ENCODE measurements at places on chromosomes 4 and X. TPM values are rescaled to one million over a fixed set of nuclear protein-coding genes. Genes with fewer than 3 reads are reported as not detected.

DNA sequence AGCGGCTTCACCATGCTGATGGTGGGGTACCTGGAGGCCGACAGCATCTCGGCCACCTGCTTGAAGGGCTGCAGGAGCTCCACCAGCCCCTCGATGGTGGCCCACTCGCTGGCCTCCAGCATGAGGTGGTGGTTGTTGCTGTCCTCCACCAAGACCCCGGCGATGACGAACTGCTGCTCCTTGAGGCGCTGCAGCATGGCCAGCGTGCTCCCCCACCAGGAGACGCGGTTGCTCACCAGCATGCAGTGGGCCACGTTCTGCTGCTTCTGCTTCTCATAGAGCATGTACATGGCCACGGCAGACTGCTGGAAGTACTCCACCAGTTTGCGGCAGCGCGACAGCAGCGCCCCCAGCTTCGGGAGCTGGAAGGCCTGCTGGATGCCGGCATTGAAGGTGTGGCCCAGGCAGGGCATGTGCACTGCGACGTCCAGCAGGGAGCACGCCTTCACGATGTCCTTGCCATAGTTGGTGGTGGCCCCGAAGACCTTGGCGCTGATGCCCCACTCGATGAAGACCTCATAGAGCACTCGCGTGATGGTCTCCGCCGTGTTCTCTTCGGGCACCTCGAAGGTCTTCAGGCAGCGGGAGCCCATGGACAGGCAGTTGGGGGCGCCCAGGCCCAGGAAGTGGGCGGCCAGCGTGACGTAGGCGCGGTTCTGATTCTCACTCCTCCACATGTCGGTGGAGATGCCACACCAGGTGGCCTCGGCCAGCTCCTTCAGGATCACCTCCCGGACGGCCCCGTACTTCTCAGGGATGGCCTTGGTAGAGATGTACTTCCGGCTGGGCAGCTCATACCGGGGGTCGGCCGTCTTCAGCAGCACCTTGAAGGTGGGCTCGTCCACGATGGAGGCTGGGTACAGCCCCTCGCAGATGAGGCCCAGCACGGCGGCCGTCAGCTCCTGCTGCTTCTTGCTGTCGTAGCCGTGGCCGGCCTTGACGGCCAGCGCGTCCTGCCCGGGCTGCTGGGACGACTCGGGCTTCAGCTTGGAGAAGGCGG, 11.0 kb downstream of the DHRSX start:
- no peak for DNase-seq

- DNase-seq = no peak
Observed at GRCh38 chr4:99612281-99612680, 37.7 kb downstream of the MTTP start.

DNA sequence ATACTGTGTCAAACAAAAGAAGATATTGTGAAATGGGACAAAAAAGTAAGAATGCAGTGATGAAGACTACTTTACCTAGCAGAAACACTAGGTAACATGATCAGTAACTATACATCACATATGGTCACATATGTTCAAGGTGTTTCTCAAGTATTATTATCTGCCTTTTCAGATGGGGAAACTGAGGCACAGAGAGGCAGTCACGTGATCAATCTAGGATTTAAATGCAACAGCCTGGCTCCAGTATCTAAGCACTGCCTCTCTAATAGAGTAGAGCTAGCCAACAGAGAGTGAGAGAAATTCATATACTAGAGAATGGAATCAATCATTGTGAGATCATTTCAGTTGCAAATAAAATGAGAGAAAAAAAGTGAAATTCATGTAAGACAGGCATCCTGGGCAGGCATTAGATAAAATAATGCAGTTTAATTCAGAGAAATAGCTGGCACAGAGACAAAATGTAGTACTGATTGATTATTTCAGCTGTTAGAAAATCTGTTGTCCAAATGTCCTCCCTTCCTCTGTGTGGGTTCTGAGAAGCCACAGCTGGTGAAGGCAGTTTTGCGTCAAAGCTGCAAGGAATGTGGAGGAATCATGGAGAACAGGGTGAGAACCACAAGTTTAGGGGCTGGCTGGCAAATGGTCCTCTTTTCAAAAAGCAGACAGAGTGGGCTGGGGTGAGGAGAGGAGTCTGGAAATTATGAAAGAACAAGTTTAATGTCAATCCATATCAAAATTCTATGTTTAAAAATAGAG, 26.0 kb downstream of the SMIM43 start:
- DNase-seq = no peak

- DNase-seq = no peak
Observed at GRCh38 chrX:37995428-37995827, 10.9 kb upstream of the SYTL5 start.

- no peak for DNase-seq
Observed at GRCh38 chr4:62550121-62550520, 1350.0 kb downstream of the ADGRL3 start.

DNA sequence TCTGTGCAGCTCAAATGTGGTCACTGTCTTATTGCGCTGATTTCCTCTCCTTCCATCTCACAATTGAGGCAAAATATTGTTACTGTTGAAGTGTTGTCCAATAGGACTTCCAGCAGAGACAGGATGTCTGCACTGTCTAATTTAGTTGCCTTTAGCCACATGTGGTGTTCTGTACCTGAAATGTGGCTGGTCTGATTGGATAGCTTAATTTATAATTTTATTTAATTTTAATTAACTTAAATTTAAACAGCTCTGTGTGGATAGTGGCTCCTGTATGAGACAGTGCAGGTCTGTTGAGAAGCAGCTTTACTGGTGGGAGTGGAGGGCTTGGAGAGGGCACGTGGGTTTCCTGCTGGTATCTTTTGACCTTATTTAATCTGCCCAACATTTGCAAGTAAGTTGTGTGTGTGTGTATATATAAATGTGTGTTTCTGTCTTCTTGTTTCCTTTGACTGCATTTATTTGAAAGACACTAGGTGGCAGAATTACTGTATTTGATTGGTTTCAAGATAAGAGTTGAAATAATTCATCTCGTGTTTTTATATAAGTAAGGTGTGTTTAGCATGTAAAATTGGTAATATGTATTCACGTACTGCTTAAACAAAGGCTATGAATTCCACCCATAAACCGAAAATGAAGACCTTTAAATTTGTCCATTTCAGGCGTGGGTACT, 55.3 kb upstream of the MSANTD1 start:
- no peak for DNase-seq

Gene DMRTC1B
- total RNA-seq = not detected

Gene ARR3
- total RNA-seq = not detected
